ENCODE measurements at places on chromosomes 11 and 22. TPM values are rescaled to one million over a fixed set of nuclear protein-coding genes. Genes with fewer than 3 reads are reported as not detected.

Gene ZNF214
- 1.4 TPM for total RNA-seq

Gene MICALL1
- total RNA-seq, result 65.5 TPM

Gene FJX1
- 15.9 TPM for total RNA-seq

Gene APOL3
- total RNA-seq, result 5.9 TPM

Gene FAM111B
- total RNA-seq, result 1.3 TPM

Gene CD248
- total RNA-seq, result 109 TPM

Gene KCNE3
- 0.72 TPM for total RNA-seq

Gene TNNT3
- total RNA-seq, result 1.3 TPM

Gene APOA1
- not detected for total RNA-seq

Gene SHANK2
- 1.6 TPM for total RNA-seq

Gene FIBP
- total RNA-seq, result 83.5 TPM

Gene PRR14L
- total RNA-seq, result 50.0 TPM

Gene FXYD6
- total RNA-seq, result 0.53 TPM

Gene OR52I2
- total RNA-seq, result not detected

Gene MMP13
- total RNA-seq, result 6.5 TPM

Gene OR52E8
- not detected for total RNA-seq

Gene CEP126
- total RNA-seq, result 18.0 TPM

Gene ME3
- 14.2 TPM for total RNA-seq

Gene CALCA
- not detected for total RNA-seq

Gene C11orf65
- total RNA-seq, result not detected

Gene ACCSL
- total RNA-seq, result not detected

Gene FAM181B
- 0.35 TPM for total RNA-seq

Gene ELFN2
- 0.65 TPM for total RNA-seq

Gene GLB1L2
- 0.34 TPM for total RNA-seq

Gene HTR3A
- total RNA-seq, result not detected

Gene YAP1
- 114 TPM for total RNA-seq

Gene SMC1B
- not detected for total RNA-seq

Gene OR6Q1
- not detected for total RNA-seq

Gene SORL1
- 0.92 TPM for total RNA-seq

Gene GVQW3
- total RNA-seq, result 3.9 TPM

Gene LDHAL6A
- total RNA-seq, result not detected

Gene GRK3
- total RNA-seq, result 3.6 TPM

Gene RAPSN
- total RNA-seq, result 0.33 TPM

Gene LAYN
- total RNA-seq, result 12.9 TPM

Gene SCUBE2
- 5.0 TPM for total RNA-seq

Gene TRIM48
- total RNA-seq, result not detected

Gene C11orf21
- not detected for total RNA-seq

Gene LDLRAD3
- 14.8 TPM for total RNA-seq

Gene TMEM223
- total RNA-seq, result 14.7 TPM
